Stimulated activated CD8-positive, alpha-beta memory T cell treated with anti-CD3 and anti-CD28 coated beads, Interleukin-12 subunit alpha, Interleukin-12 subunit beta, amount 100 ng/mL, for 1 hour (primary cell): ENCODE measurements at places on chromosomes 1 and 21.

GRCh38 chr1:192724670-192725069 is 84.2 kb upstream of the RGS2 start:
- DNase-seq: no peak

GRCh38 chr1:212072047-212072446 is 36.5 kb downstream of the DTL start:
- no peak for DNase-seq

DNA sequence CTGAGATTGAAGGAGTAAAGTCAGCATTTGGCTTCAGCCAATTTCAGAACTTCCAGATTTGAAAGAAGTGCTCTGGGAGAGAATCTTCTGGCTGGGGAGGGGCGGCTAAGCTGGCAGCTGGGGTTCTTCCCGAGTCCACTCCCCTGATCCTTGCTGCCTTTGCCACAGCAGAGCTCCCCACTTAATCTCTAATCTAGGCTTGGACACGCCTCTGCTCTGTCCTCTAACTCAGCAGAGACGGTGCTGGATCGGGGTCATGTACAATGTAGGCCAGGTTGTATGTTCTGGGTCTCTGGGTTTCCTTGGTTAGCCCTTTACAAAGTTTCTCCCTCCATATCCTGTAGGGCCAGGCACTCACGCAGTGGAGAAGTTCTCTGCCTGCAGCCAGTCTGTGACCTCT is 10.1 kb upstream of the GSTM3 start:
- no peak for DNase-seq

DNA sequence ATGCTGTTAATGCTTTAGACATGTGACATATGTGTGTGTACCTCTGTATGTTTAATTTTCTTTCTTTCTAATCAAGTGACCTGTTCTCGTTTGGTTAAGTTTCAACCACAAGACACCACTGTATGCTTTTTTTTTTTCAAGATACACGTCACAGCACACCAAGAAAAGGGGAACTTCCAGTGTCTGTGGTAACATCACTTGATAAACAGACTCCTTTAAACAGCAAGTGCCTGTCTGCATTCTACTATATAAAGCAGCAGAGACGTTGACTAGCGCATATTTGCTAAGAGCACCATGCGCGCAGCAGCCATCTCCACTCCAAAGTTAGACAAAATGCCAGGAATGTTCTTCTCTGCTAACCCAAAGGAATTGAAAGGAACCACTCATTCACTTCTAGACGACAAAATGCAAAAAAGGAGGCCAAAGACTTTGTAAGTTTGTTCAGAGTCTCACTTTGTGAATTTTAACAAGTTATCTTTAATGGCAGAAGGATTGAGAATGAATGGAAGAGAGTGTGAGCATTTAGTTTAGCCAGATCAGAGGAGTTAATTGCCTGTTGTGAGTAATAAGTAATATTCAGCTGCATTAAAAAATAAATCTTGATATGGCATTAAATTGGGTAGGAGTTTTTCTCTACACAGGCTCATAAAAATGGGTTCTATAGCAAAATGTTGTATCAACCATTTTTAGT is at the start of gene RGS1:
TSS of gene RGS1 (plus strand) at position 275 of the 691 bp plus-strand sequence. CDS start at position 295, 20 bp downstream.
- DNase-seq: peak; percentile 47

DNA sequence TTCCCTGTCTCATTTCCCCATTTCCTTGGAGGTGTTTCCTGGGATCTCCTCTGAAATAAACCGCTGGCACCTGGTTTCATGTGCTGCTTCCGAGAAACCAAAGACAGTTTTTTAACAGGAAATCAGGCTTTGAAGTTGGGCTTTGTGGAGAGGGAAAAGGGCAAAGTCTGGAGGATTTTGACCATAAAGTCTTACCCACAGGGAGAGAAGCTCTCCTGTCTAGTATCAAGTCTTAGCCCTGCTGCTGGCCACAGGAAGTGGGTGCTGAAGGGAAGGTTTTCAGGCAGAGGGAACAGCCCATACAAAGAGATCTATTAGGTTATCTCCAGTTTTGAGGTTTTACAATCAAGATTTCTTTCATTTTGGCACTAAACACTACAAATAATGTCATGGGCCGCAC is 29.3 kb downstream of the SLC5A9 start:
- DNase-seq: no peak

GRCh38 chr1:244112636-244113035 is 61.6 kb downstream of the ZBTB18 start:
- no peak for DNase-seq
